ENCODE measurements at places on chromosomes 16 and 17. TPM values are rescaled to one million over a fixed set of nuclear protein-coding genes. Genes with fewer than 3 reads are reported as not detected.

Gene OR3A3
- total RNA-seq, result not detected

Gene MEOX1
- total RNA-seq, result not detected

Gene RCVRN
- total RNA-seq, result not detected

Gene SDR42E1
- 6.1 TPM for total RNA-seq

Gene ASB16
- total RNA-seq, result 0.33 TPM

Gene CA10
- total RNA-seq, result not detected

Gene INPP5K
- 43.8 TPM for total RNA-seq

Gene ZNF821
- total RNA-seq, result 5.8 TPM

Gene SECTM1
- 0.56 TPM for total RNA-seq

Gene BRIP1
- total RNA-seq, result 23.1 TPM

Gene CIITA
- 104 TPM for total RNA-seq

Gene DNASE1L2
- 0.88 TPM for total RNA-seq

Gene AIPL1
- total RNA-seq, result not detected

Gene ANKS3
- total RNA-seq, result 19.0 TPM

Gene BTBD17
- not detected for total RNA-seq

Gene ICAM2
- 14.1 TPM for total RNA-seq

Gene CLEC18B
- total RNA-seq, result 1.4 TPM

GRCh38 chr17:45776896-45777295 lies 7.2 kb upstream of the CRHR1 start:
- no peak for DNase-seq

DNA sequence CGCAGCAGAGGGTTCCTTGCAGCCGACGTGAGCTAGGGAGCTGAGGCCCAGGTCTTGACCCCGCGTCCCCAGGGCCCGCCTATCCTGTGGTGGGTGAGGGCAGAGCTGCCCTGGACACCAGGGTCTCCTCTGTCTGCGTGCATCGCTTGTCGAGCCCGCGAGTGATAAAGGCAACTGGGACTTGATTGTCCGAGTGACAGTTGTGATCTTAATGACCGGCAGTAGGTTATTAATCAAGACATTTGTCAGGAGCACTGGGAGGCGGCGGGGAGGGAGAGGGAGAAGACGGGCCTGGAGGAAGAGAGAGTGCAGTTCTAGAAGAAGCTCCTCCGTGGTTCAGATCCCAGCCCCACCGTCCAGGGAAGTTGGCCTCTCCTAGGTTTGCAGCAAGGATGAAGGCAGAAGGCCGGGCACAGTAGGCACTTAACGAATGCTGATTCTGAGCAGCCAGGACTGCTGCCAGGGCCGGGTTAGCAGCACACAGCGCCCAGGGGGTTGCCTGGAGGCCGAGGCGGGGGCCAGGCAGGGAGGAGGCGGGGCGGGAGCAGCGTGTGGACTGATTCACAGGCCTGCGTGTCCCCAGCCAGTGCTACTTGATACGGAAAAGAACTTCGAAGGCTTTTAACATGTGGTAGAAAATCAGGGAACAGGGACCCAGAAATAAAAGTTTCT lies 11.3 kb upstream of the GSE1 start:
- no peak for DNase-seq

- DNase-seq, result no peak
These were observed 23.6 kb downstream of the ALOX15B start for GRCh38 chr17:8062435-8062806.

DNA sequence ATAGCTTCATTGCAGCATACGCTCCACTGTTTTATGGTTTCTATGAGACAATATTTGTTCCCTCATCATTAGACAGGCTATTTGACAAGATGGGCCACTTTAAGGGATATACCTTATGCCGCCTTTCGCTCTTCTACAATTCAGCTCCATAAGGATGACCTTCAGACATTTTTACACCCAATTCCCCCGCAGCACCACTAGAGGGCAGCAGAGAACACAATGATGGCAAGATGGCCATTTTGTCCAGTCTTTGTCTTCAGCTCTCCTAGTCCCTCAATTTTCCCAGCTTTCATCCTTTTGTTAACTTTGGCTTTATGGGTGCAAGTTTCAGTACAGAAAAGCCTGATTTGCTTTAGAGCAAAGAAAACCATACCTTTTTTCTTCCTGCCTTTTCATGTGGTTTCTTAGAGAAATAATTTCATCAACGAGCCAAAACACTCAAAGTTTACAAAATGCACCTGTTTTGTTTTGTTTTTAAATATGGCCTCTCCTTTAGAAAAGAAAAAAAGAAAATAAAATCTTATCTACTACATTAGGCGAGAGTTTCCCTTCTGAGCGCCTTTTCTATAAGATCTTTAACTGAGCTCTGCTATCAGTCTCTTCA lies 355.3 kb downstream of the TOX3 start:
- peak; percentile 61 for DNase-seq

- DNase-seq, result peak; percentile 86
These were observed 10.5 kb upstream of the TSPOAP1 start for GRCh38 chr17:58338841-58339754.

DNA sequence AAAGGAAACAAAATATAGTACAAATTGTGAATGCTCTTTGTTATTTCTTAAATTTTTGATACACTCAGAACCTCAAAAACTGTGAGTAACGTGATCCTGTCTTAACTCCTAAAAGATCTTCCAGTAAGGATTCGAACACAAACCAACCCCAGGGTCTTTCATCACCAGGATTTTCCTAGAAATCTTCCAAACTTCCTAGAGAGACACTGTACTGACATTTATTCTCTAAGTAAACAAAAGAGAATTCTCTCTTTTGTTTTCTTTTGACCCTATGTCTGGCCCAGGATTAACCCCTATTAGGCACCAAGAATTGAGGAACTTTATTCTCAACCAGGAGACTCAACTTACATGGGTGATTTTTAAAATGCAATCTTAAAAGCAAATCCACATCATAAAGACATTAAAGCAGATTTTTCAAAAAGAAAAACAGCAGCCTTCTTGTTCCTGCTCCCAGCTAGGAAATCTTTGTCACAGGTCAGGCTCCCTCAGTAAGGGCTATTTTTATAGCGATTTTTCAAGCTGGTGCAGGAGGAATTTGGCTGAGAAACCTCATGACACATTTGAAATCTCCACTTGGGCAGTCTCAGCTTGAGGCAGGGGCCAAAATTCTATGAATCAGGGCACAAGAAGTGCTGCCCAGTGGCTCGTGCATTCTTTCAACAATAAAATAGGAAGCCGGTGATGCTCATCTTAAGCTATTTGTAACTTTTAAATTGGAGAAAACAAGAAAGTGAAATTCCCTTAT lies 6.2 kb upstream of the SMG1 start:
- DNase-seq, result no peak

DNA sequence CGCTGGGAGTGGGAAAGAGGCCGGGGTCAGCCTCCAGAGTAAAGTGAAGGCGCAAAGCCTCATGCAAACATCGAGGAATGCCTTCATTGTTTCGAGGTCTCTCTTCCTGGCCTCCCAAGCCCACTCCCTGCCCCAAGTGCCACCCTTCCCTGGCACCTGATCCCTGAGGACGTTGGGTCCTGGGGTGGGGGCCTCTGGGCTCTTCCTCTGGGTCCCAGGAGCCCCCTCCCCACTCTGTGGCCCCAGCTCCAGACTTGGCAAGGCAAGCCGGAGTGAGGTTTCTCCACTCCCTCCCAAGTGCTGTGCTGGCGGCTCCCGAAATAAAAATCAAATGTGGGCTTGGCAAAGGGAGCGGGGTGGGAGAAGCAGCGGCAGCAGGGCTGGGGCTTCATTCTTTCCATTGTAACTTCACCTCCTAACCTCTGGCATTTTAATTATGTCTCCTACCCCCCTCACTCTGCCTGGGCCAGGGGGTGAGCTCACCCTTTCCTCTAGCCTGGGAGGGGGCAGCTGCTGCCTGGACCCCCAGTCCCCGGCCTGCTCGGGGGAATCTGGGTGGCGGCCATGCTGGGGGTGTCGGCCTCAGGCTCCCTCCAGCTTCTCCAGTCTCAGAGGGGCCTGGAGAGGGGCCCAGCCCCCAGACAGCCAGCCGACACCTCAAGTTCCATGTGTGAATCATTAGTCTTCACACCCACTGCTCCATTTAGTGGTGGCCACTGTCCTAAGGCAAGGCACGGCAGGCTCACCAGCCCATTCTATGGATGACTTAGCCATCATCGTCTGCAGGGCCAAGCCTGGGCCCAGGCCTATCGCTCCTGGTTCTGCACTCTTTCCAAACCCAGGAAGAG lies 14.6 kb upstream of the TMEM92 start:
- DNase-seq, result no peak

GRCh38 chr16:57395026-57395425 lies 9.5 kb upstream of the CCL17 start:
- no peak for DNase-seq

- no peak for DNase-seq
These were observed 1.3 kb upstream of the UBALD2 start for GRCh38 chr17:76263896-76264295.

DNA sequence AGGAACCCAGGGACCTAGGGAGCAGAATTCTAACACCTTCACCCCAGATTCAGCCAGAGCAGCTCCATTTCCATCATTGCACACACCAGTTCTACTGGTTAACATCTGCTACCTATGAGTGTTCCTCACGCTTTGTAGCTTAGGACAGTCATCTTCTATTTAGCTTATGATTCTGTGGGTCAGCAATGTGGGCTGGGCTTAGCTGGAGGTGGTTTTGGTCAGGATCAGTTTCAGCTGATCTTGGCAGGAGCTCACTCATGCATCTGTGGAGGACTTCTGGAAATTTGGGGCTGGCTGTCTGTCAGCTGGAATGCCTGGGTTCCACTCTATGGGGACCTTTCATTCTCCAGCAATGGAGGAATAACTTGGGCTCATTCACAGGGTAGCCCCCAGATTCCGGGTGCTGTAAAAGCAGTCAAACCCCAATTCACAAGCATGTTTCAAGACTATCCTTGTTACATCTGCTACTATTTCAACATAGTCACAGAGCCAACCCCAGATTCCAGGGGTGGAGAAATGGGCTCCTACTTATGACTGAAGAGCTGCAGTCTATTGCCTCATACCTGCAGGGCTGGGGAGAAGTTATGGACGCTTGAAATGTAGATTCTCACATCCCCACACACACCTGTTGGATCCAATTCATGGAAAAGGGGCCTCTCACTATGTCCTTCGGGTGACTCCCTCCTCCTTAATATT lies 3.4 kb upstream of the HP start:
- DNase-seq, result no peak

GRCh38 chr17:45719335-45720071 lies 64.6 kb upstream of the CRHR1 start:
- DNase-seq, result no peak

- DNase-seq, result no peak
These were observed 14.5 kb upstream of the PRM1 start for GRCh38 chr16:11295672-11296071.

DNA sequence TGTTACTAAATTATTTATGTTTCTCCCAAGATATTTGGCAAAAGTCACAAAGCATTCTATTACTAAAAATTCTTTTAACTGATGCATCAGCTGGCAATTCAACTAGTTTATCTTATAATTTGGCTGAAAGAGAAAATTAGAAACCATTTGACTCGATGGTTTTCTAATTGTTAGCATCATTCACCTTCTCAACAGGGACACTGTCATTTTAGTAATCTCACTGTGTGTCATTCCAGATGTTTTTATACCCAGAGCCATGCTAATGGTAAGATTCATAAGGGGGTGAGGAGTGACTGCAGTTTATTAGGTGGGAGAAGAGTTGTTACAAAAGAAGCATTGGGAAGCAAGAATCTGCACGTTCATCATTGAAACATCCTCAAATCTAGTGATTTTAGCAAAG lies 124.9 kb downstream of the ABCA8 start:
- no peak for DNase-seq

GRCh38 chr17:31148205-31148604 lies 53.4 kb downstream of the NF1 start:
- DNase-seq, result no peak

DNA sequence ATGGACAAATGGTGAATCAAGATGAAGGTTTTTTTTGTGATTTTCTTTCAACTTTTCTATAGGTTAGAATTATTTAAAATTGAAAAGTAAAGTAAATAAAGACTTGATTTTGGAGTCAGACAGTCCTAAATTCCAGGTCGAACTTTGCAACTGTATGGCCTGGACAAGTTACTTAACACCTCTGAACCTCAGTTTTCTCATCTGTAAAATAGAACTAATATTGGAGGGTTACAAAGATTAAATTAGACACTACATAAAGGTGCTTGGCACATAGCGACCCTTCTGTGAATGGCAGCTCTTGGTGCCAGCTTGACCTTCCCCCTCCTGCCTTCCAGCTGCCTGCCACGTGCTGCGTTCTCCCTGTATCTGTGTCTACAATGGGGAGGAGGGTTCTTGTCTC lies 3.0 kb downstream of the RSAD1 start:
- DNase-seq, result no peak

- DNase-seq, result no peak
These were observed 26.9 kb upstream of the PHAF1 start for GRCh38 chr16:67082891-67083290.

DNA sequence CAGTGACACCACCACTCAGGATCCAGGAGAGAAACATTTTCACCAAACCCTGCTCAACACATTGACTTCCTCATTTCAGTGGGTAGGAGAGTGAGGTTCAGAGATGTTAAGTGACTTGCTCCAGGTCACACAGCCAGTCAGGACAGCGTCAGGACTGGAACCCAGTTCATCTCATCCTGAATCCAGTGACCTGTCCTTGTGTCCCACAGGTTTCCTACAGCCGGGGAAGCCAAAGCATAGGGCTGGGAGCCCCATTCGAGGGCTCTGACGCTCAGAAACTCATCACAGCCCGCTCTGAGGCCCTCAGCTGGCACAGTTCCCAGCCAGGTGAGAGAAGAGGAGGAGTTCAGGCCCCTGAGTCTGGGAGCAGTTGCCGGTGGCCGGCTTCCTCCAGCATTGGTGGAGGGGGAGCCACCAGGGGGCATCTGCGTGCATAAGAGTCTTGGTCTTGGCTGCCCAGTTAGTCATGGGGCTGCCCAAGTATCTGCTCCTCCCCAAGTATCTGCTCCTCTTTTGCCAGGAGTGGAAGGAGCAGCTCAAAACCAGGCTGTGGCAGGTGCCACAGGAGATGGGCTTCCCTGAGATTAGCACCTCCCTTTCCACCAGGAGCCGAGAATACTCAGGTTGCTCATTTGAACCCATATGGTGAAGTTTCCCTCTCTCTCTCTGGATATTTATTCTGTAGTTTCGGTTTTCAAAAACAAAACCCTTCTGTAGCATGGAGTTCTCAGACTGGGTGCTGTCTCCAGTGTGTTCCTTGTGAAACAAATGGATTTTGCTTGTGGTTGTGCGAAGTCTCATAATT lies 56.0 kb downstream of the TNFRSF13B start:
- DNase-seq, result no peak

DNA sequence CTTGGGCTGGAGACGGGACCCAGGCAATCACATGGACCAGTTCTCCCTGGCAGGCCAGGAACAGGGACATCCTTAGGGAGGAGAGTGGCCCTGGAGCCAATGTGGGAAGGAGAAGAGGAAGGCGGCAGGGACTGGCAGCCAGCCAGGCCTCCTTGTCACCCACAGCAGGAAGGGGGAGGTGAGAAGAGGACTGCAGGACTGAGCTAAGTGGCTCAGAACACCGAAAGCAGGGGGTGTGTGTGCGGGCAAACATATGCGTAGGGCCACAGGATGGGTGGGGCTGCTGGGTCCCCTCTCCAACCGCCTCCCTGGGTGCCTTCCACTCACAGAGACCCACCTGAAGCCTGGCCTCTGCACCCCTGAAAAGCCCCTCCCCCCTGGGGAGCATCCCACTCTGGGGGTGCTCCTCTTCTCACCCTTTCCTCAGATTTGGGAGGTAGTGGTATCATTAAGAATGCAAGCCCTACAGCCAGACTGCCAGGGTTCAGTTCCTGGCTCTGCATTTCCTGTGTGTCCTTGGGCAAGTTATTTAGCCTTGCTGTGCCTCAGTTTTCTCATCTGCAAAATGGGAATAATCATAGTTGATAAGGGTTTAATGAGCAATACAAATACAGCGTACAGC lies 8.1 kb downstream of the PNMT start:
- no peak for DNase-seq

GRCh38 chr17:66399441-66399840 lies 97.0 kb downstream of the PRKCA start:
- DNase-seq, result no peak

Data from natural killer cell treated with Interleukin-12 subunit alpha and Interleukin-12 subunit beta and Interleukin-15 and Interleukin-18, amount 100 ng/mL, for 72 hours (primary cell).